ENCODE measurements at places on chromosomes 5 and 9. TPM values are rescaled to one million over a fixed set of nuclear protein-coding genes. Genes with fewer than 3 reads are reported as not detected.

- no peak for DNase-seq
Observed at GRCh38 chr5:22319798-22320197, 533.3 kb downstream of the CDH12 start.

- DNase-seq, result no peak
Observed at GRCh38 chr9:132749306-132749705, 79.0 kb downstream of the GTF3C4 start.

GRCh38 chr5:112479418-112479817, 60.3 kb upstream of the EPB41L4A start:
- DNase-seq, result no peak

DNA sequence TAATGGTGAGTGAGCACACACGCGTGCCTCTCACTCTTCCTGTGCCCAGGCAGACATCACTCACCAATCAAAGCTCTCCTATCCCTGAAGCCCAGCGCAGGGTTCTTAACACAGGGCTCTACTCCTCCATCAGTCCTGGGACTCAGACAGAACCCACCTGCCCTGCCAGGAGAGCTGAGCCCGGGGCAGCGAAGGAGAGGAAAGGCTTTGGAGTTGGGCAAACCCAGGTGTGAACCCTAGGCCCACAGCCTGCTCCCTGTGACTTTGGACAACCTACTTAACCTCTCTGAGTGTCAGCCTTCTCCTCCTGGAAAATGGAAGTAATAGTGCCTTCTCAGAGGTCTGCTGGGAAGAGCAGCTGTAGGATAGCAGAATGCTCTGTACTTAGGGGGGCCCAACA, 98.7 kb upstream of the SARDH start:
- no peak for DNase-seq

DNA sequence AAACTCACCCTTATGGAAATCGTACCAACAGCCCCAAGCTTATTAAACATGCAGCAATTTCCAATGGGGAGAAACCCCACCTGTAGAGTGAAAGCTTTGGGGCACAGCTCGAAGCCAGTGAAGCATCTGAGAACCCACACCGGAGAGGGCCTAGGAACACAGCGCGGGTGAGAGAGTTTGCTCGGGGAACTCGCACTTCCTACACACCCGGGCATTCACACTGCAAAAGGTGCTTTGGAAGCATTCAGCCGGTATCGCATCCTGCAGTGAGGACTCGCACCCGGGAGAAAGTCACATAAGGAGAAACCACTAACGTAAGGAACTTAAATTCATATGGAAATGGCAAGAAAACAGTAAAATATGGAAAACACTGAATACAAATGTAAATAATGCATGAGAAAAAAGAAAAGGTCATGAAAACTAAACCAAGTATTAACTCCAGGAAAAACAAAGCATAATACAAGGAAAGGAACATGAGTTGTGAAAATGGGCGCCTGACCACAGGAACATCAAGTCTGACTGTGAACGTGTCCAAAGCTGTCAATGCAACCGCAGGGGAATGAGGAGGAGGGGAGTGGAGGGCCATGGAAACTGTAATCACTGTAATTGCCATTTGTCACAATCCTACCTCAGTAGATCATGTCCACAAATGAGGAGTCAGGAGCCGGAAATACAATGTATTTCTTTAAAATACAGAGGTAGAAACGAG, 28.7 kb downstream of the CAMSAP1 start:
- no peak for DNase-seq

DNA sequence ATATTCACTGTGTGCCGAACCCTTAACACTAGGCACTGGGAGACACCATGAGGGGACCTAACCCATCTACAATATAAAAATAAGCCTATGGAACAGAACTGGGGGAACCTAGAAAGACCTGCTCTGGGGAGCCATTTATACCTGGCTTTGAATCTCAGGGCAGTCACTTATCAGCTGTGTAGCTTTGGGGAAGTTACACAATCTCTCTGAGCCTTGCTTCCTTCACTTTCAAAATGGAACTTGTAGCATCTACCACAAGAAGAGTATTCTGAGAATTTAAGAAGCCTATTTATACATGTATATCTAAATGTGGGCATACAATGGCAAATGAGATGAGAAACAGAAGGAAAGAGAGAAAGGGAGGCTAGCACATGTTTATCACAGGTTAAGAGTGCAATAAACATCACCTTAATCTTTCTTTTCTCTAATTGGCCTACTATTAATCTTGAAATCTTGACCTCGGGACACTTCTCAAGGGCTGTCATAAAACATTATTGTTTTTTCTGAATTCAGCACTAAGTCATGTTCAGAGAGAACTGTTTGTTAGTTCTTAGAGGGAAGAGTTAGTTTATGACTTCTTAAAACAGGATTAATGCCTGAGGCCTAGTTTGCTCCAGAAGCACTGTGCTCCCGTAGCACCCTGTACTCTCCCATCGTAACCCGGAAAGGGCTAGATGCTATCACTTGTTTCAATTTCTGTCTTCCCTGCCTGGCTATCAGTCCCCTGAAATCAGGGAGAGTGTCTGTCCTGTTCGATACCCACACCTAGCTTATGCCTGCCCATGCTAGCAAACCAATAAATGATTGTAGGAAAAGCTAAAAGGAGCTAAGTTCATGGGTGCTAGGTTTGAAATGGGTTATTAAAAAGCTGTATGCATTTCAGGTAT, 606.4 kb upstream of the CLINT1 start:
- no peak for DNase-seq

GRCh38 chr5:173622183-173623047, 6.0 kb upstream of the BOD1 start:
- no peak for DNase-seq

- DNase-seq, result peak; percentile 60
Observed at GRCh38 chr9:136978073-136978864, 965 bp downstream of the PTGDS start.

DNA sequence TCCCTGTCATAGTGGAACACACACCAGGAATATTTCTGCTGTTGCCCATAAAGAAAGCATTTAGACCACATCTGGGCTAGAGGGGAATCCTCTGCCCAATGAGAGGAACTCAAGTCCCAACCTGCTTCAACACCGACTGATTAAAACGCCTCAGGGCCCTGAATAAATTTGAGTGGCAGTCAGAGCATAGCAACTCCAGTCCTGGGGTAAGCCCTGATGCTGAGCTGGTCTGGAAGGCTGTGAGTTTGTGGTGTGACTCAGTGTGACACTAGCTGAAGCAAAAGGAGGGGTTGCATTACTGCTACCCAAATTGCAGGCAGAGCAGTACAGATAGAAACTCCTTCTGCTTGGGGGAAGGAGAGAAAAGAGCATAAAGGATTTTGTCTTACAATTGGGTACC, 148.3 kb downstream of the PRDM9 start:
- no peak for DNase-seq

GRCh38 chr5:76952795-76953536, at the start of gene CRHBP:
CRHBP (plus strand) TSS chr5:76953045; CDS start chr5:76953135, 90 bp downstream.
- DNase-seq, result no peak

GRCh38 chr5:121890297-121890858, 38.7 kb downstream of the FTMT start:
- no peak for DNase-seq

- no peak for DNase-seq
Observed at GRCh38 chr5:126395198-126395597, 28.0 kb upstream of the GRAMD2B start.

GRCh38 chr5:82720213-82721086, 356.7 kb downstream of the TMEM167A start:
- no peak for DNase-seq

- DNase-seq, result no peak
Observed at GRCh38 chr9:38384990-38385848, 7.3 kb upstream of the ALDH1B1 start.

- DNase-seq, result no peak
Observed at GRCh38 chr5:54263447-54263846, 46.9 kb downstream of the ARL15 start.

DNA sequence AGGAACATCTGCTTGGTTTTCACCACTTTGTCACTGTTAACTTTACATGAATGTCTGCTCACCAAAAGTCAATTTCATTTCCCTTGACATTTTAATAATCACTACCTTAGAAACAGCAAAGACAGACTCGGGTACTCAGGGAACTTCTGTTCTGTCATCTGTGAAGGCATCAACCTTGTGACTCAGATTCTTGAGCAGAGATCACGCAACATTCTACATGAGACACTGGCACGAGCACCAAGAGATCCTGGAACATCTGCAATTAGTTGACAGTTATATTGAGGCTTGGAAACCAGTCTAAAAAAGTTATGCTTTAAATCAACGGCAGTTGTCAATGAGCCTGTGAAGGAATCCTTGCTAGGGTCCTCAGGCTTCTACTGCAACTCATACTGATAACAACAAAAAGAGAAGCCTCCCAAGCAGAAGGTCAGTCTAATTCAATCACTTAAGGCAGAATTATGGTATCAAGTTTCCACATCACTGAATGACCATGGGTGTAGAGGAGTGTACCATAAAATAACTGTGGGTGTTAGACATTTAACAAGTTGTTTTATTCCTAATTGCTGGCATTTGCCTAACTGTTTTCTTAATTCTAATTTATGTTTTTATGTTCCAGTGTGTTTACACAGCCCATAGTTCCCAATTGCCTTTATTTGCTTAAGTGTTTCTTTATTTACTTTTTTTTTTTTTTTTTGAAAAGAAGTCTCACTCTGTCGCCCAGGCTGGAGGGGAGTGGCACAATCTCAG, 3.3 kb upstream of the PBX3 start:
- DNase-seq, result no peak

DNA sequence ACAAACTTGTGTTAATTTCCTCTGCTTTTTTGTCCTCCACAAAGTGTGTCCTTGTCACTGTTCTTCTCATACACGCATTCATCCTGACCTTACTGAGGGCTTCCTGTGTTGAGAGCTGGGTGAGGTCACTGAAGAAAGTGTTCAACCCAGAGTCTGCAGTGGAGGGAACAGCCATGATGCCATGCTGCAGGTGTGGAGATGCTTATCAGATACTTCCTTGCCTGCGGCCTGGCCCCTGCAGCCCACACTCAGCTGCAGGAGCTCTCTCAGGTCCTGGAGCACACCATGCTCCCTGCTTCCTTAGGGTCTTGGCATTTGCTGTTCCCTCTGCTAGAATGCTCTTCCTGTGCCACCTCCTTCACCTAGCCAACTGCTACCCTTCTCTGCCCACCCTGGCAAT, 108.1 kb upstream of the SPRY4 start:
- peak; percentile 28 for DNase-seq

GRCh38 chr9:119963258-119963797, 594.1 kb upstream of the BRINP1 start:
- no peak for DNase-seq

- DNase-seq, result peak; percentile 54
Observed at GRCh38 chr5:78647838-78648358, 674 bp downstream of the LHFPL2 start.

DNA sequence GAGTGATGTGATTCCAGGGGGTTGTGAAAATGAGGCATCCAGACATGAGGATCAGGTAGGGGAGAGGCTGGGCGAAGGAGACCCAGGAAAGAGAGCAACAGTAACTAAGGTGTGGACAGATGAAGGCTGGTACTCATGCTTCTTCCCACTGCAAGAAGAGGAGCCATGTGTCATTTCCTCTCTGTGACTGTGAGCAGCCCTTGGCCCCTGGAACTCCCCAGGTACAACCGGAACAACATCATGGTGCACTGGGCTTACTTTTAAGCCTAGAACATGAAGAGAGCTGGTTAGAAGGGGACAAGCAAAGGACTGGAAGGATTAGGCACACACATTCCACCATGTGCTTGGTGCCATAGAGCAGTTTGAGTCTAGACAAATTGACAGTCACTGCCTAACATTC, 10.9 kb upstream of the IL12B start:
- no peak for DNase-seq

DNA sequence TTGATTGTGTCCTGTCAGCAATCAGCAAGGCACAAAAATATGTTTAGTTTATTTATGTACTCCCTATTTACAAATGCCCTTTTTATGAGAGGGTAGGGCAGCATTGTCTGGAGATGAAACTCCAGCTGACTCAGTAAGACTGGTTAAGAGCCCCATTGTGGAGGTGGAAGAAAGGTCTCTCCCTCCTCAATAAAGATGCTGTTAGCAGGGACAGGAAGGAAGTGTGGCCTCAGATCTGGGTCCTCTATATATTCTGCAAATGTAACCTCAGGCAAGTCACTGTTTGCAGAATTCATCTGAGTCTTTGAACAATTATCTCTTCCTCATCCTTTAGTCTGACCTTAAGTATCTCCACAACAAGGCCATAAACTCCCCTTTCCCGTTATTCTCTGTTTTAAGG, 48.3 kb upstream of the TRAF1 start:
- no peak for DNase-seq

DNA sequence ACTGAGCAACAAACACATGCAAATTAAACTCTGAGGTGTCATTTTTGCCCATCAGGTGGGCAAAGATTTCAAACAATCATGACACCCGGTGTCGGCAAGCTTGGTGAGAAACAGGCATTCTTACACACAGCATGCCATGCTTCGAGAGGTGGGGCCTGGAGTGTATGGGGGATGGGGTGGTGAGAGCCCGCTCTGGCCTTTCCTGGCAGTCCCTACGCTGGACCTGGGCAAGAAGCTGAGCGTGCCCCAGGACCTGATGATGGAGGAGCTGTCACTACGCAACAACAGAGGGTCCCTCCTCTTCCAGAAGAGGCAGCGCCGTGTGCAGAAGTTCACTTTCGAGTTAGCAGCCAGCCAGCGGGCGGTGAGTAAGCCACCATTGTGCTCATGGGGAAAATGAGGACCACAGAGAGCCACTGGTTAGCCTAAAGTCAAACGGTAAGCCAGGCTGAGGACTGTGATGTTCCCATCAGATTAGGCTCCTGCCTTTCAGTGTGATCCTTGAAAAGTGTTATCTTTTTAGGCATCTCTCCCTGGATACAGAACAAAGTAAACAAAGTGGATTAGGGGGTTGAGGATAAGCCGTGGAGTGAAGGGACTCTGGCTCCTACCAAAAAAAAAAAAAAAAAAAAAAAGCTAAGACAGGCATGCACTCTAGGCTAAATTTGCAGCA, 9.4 kb downstream of the MYOZ3 start:
- no peak for DNase-seq

DNA sequence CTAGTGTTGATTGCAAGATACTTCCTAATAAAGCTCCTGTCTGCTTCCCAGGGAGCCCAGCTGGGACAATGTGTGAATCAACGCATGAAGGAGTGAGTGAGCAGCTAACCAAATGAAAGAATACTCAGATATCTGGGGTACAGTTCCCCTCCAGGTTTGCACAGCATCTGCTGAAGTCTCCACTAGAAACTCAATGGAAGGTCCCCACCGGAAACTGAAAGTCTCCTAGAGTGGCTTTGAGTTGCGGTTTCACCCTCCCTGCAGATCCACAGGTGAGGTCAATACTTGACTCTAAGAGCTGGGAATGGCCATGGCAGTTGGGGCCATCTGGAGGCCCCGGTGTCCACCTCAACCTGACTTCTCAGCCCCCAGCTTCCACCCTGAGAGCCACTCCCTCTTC, 198.2 kb upstream of the MSX2 start:
- no peak for DNase-seq

ABCA1 gene
- total RNA-seq, result 36.4 TPM

OR1Q1 gene
- not detected for total RNA-seq

TAL2 gene
- 0.58 TPM for total RNA-seq

FBLL1 gene
- 0.23 TPM for total RNA-seq

CDC20B gene
- total RNA-seq, result 0.20 TPM

HACD4 gene
- total RNA-seq, result 2.8 TPM

SPINK7 gene
- not detected for total RNA-seq

NUP214 gene
- total RNA-seq, result 52.1 TPM

FOXD4L5 gene
- total RNA-seq, result not detected

SCGB3A2 gene
- not detected for total RNA-seq

CCNJL gene
- 1.3 TPM for total RNA-seq

TXNDC8 gene
- not detected for total RNA-seq

LSM11 gene
- total RNA-seq, result 7.5 TPM

SLC46A2 gene
- total RNA-seq, result 0.14 TPM

Measured in mucosa of gallbladder (tissue), 1 donor.